IMR-90 (cell line): ENCODE measurements at places on chromosomes 1 and 21.

GRCh38 chr1:21344750-21345443, 54.6 kb upstream of the ECE1 start:
- DNase-seq, result no peak

DNA sequence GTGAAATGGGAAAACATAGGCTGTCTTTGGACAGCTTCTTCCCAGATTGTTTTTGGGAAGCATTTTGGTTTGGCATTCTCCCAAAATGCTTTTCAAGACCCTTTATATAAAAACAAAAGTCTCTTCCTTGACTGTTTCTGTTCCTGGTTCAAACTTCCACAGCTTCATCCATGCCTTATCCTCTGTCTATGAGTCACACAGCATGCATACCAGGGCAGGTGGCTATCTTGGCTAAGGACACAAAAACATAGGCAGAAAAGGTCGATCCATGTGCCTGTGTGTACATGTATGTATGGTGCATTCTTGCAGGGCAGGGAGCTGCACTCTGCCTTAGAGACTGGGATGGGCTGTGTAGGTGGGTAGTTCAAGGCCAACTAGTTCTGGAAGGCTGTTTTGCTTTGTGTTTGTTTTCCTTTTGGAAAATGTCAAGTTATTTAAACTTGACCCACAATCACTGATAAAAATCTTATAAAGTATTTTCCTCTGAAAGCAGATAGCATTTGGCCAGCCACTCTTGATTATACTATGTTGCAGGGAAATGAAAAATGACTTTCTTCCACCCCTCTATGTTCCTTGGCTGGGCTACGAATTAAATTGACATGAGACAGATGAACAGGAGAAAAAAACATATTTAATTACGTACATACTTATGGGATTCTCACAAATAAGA, 437.0 kb downstream of the SIPA1L2 start:
- peak; percentile 17 for DNase-seq

DNA sequence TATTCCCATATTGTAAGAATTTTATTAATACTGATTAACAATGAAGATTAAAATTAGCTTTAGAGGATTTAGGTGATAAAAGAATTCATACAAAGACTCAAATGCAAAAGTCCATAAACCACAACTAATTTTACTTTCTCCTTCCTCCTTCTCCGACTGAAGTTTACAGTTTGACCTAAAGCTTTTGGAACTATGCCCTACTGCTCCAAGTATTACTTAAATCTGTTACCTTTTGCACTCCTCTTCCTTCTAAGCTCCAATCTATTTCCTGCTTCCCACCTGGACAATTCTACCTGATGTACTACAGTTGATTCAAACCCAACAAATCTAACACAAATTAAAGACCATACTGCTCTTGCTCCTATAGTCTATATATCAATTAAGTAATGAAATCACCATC, 36.3 kb downstream of the ANKRD13C start:
- no peak for DNase-seq

DNA sequence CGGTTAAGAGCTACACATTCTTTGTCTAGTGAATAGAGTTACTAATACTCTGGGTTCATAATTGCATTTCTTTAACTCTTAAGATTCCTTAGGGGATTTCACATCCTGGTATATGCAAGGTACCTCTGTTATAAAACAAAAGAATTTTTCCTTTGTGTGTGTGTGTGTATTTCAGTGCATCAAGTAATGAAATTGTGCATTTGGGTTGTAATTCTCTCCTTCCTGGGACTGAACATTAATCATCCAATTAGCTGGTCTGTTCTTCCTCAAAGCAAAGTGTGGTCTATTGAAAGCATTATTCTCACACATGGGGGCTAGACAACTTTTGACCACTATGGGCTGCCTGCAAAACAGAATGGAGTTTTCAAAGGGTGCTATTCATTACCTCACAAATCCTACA, 74.0 kb downstream of the ZC3H11B start:
- DNase-seq, result no peak

DNA sequence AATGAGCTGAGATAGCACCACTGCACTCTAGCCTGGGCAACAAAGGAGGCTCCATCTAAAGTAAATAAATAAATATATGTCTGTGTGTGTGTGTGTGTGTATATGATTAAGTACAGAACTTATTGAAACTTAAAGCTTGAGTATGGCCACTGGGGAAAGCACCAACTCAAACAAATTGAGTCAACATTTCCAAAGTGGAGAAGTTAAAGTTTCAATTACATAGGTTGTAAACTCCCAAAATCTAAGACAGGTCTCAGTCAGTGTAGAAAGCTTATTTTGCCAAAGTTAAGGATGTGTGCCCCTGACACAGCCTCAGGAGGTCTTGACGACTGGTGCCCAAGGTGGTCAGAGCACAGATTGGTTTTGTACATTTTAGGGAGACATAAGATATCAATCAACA, 458.9 kb upstream of the RGS18 start:
- DNase-seq, result no peak

- DNase-seq, result no peak
These were observed 12.4 kb upstream of the BCAR3 start for GRCh38 chr1:93694039-93694438.

DNA sequence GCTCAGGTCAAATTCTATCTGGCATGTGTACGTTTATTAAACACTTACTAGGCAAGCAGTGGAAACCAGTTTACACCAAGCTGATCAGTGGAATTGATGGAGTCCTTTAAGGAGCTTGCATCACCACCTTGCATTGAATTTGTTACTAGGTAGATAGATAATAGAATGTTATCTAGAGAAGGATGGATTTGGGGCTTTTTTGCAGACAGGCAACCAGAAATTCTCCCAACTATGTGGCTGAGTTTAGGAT, 44.9 kb downstream of the HHAT start:
- DNase-seq, result no peak

DNA sequence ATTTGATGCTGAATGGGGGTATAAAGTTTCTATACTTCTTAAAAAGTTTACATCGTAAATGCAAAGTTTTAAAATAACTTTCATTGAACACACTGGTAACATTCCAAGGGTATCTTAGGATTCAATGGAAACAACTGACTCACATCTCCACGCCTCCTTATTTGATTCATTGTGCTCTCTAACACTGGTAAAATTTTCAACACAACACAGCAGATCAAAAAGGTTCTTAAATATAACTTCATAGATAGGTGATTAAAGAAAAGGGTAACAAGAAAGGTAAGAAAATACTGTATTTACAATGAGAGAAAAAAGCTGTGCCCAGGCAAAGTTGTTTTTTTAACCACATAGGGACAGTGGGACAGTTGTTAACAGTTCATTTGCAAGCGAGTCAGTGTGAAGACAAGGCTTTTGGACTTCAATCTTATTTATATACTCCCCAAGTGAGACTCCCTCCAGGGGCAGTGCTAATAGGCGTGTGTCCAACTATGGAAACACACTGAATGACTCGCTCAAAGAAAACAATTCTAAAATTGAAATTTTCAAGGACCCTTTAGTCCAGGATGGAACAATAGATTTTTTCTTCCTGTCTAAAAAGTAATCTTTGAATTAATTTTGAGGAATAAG, 140.5 kb downstream of the TIAM1 start:
- peak; percentile 40 for DNase-seq

DNA sequence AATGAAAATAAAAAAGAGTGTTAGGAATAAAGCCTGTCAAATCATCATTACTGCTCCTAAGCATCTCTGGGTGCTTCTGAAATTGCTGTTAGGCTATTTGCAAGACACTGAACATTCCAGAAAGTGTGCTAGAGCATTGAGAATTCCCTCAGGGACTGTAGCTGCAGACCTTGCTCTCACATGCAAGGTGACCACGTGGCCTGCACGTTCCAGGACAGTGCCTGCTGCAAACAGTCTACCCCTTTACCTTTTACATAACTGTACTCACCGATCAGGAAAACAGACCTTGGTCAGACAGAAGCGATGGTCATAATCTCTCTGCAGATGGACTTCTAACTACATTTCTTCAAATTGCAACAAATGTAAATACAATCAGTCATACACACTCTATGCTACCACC, 164.5 kb downstream of the PSMG1 start:
- no peak for DNase-seq

GRCh38 chr1:97781762-97782337, 139.0 kb downstream of the DPYD start:
- DNase-seq, result peak; percentile 39

DNA sequence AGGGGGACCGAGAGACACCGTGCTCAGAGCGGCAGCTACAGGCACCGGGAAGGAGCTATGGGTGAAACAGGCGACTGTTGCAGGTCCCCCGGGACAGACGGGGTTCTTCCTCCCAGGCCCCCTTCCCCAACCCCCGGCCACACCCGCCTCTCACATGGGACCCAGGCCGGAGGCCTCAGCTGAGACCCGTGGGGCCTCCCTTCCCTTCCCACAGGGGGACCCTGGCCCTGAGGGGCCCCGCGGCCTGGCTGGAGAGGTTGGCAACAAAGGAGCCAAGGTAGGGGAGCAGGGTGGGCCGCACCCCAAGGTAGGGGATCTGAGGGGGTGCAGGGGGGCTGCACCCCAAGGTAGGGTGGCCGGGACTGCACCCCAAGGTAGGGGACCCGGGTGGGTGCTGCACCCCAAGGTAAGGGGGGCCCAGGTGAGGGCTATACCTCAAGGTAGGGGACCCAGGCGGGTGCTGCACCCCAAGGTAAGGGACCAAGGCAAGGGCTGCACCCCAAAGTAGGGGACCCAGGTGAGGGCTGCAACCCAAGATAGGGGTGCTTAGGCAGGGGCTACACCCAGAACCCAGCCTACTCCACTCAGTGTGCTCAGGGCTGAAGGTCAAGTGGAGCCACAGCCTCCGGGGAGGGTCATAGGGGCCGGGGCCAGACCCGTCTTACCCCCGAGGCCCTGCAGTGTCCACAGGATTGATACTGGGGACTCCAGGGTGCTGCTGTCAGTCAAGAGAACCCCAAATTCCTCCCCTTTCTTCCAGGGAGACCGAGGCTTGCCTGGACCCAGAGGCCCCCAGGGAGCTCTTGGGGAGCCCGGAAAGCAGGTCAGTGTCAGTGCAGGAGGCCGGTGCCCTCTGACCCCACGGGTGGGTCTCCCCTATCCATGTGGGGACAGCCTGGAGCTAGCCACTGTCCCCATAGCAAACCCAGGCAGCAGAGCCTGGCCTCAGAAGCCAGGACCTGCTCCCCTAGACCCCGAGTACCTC, 22.7 kb downstream of the COL6A2 start:
- DNase-seq, result no peak

DNA sequence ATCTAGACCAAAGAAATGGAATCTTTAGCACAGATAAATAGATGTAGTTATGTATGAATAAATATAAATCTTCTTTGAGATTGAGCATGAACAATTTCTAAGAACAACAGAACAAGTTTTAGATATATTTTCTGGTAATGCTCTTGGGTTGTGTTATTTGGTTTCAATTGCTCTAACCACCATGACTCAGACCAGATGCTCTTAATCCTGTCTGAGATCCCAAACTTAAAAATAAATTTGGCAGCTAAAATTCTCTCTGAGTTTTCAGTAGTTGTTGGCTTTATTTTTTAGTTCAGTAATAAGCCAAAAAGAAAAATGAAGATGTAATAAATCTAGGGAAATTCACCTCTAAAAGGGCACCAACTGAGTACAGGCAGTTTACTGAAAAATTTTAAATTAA, 1693.4 kb downstream of the NCAM2 start:
- no peak for DNase-seq

- DNase-seq, result no peak
These were observed 82.5 kb downstream of the EDEM3 start for GRCh38 chr1:184672013-184672726.

DNA sequence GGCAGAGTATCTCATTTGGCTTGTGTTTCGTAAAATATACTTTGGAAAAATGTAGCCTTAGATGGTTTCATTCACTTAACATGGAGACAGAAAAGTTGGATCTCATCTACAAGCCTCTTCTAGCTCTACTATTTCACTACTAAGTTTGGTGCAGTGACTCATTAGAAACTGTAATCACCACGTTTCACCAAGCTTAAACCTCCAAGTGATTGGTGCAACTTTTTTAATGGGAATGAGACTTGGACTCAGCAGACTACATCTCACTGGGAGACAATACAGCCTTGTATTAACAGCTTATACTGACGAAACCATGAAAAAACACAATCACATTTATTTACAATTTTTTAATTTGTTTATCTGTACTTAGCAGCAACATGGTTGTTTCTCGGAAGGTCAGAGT, 29.9 kb upstream of the NRIP1 start:
- no peak for DNase-seq

DNA sequence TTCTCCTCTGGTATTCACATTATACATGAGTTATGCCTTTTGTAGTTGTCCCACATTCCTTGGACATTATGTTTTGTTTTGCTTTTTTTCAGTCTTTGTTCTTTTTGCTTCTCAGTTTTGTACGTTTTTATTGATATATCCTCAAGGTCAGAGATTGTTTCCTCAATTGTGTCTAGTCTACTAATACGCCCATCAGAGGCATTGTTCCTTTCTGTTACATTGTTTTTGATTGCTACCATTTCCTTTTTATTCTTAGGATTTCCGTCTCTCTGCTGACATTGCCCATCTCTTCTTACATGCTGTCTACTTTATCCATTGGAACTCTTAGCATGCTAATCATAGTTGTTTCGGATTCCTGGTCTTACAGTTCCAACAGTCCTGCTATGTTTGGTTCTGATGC, 27.8 kb upstream of the MPC2 start:
- DNase-seq, result no peak

GRCh38 chr1:43066578-43066977, 105.5 kb downstream of the EBNA1BP2 start:
- no peak for DNase-seq

DNA sequence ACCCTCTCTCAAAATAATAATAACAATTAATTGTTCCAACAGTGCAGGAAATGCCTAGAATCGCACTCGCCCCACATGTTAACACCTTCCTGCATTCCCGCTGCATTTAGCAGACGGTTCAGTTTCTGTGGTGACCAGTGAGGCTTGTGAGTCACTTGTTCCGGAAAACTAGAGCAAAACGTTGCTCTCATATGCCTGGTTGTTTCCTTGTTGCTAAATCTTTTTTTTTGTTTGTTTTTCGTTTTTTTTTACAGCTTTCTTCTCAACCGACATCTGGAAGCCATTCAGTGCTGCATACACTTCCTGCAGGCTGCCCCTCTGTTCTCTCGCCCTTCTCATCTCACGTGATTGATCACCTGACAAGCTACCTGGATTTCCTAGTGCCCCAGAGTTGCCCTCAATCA, 56.9 kb upstream of the TMPRSS2 start:
- no peak for DNase-seq

DNA sequence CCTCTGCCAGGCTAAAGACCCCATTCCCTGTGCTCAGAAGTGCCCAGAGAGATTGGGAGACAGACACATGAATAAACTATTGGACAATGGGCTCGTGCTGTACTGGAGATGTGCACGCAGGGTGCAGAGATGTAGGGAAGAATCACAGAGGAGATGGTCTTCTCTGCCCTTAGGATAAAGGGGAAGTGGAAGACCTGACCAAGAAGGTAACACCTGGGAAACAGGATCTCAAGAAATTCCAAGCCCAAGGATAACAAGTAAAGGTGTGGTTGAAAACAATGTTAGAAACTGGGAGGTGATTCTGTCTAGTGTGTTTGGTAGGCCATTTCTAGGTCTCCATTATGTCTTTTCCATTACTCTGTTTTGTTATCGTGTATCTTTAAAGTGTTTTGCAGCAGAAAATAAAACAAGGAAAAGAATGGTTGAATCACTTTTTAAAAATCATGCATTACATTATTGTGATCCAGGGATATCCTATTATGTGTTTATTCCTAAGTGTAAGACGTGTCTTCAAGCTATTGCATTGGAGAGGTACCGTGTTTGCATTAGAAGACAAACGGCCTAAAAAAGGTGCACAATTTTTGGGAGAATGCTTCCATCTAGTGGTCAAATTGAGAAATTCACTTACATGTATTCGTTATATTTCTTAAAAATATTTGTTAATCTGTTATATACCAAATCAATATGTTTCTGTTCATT, 40.8 kb upstream of the KCTD3 start:
- DNase-seq, result peak; percentile 69
